ENCODE measurements at places on chromosomes 13 and 19.

- DNase-seq = no peak
Measured at GRCh38 chr19:6833166-6833790, 54.1 kb upstream of the ADGRE1 start.

- peak; percentile 83 for DNase-seq
Measured at GRCh38 chr19:8580710-8581281, 3.6 kb upstream of the MYO1F start.

- DNase-seq = no peak
Measured at GRCh38 chr13:92313382-92313781, 913.2 kb upstream of the GPC6 start.

DNA sequence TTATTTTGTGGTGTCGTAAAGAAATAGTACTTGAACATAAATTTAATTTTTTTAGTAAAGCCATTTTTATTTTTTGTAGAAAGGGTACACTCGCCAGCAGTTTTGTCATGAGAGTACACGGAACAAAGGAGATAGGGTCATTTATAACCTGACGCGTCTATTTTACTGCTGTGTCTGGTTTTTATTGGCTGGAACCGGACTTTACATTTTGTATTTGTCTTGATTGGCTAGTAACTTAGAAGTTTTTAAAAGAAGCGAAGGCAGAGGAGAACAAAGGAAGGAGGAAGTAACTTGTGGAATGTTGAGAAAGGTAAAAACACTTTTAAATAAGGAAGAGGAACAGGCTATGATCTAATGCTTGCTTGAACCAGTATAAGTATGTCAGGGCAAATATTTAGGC lies 43.5 kb downstream of the TRPM4 start:
- DNase-seq = no peak

- DNase-seq = no peak
Measured at GRCh38 chr19:29293736-29294342, 80.9 kb upstream of the UQCRFS1 start.

All from thymus (tissue), 14 donors.